NCI-H1930 (cell line): ENCODE measurements at places on chromosomes 5 and 9.

DNA sequence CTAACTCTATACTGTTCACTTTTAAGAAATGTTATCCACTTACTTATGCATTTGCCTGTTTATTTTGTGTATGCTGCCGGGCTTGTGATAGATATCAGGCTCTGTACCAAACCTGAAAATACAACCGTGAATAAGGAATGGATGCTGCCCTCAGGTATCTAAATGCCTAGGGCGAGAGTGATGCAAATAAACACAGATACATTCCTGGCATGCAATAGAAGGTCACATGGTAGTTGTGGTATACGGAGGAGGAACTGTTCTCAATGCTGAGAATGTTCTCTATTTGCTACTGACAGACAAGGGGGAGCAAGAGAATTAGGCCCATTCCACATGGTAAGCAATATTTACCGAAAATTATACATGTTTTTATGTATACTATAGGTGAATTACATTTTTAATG, 227.8 kb downstream of the ICE1 start:
- no peak for DNase-seq

GRCh38 chr5:60352992-60353599, 346.9 kb downstream of the DEPDC1B start:
- DNase-seq = no peak

DNA sequence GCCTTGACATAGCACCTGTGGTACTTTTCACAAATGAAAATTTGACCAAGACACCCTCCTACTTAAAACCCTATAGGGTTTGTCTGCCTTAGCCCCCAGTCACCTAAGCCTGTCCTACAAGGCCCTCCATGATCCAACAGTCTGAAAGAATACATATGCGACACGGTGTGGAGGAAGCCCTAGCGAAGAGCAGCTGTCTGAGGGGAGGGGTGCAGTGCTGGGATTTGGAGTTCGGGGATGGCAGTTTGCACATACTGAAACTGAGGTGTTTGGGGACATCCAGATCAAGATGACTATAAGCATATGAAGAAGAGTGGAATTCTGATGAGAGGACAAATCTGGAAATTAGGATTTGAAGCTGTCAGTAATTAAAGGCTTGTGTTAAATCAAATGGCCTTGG, 7.2 kb upstream of the MYORG start:
- no peak for DNase-seq

GRCh38 chr5:62486672-62487071, 74.1 kb downstream of the IPO11 start:
- no peak for DNase-seq

- DNase-seq = no peak
These were observed 740.2 kb upstream of the ZNF608 start for GRCh38 chr5:125486634-125487033.

- DNase-seq = no peak
These were observed 633.2 kb downstream of the DMRTA1 start for GRCh38 chr9:23079798-23080197.

- DNase-seq = no peak
These were observed 760 bp downstream of the NPR3 start for GRCh38 chr5:32711681-32712480.

DNA sequence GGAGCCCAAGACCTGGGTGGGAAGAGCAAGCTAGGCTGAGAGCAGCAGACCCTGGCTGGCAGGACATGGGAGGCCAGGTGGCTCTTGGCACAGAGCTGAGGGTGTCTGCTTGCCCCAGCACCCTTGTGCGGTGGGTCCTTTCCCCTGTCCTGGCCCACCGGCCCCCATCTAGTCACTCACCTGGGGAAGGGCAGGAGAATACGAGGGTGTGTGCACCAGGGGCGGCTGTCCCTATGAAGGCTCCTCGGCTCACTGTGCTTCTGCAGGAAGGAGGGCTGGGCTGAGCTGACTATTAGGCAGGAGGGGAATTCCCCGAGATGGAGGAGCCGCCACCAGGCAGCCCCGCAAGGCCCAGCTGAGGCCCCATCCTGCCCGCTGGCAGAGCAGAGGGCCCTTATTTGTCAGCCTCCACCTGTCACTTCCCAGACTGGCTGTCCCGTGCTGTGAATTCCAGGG, 6.1 kb upstream of the TNIP1 start:
- DNase-seq = no peak

DNA sequence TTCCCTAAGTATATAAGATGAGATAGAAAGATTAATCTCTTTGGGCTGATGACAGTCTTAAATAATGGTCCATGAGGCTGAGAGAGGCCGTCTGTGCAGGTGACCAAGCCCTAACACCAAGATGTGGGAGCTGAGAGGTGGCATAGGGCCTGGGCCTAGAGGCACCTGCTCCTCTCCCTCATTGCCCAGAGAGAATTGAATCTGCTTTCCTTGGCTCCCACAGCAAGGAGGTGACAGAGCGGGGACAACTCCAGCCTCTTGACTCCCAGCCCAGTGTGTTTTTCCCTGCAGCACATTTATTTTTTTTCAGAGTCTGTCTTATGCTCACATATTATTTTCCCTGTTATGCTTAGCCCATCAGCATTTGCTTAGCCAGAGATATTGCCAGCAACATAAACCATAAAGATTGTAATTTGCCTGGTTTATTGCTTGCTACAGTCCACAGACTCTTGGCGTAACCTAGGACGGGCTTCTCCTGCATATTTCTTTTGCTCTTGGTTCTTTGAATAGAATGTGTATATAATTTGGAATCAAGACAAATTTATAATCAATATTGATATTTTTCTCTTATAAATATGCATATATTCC, 105.6 kb downstream of the NTRK2 start:
- no peak for DNase-seq

DNA sequence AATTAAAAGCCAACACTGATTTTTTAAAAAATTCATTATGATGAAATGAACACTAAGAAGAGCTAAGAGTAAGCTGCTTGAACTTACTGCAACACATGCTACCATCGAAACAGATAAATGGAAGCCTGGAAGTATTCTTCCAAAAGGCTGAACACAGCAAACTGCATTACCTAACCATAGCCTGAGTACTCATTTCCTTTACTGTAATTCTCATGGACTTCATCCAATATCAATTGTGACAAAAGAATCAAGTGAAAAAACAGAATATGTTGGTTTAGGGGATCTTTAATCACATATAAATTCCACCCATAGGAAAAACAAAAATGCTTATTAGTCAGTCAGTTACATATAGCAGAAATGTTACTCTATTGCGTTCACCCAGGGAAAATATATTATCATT, 68.5 kb downstream of the DROSHA start:
- no peak for DNase-seq

DNA sequence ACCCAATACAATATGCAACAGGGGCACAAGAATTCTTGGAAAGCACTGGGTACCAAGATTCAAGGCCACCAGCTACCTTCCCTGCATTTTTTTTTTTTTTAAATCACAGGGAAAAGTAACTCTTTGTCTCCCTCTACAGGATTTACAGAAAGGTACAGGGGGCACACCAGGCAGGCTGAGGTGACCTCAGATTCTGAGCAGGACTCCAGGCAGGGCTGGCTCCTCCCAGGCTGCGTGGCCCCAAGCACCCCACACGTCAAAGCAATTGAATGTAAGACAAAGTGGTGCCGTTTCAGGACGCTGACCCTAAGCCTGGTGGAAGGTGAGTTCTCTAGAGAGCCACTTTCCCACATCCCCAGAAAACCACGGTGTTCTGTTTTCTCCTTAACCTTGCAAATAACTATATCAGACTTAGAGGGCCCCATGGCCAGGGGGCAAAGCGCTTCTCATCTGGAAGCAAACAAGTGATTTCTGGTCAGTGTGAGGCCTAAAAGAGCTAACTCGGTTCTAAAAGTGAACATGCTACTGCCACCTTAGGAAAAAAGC, 222.6 kb downstream of the ROR2 start:
- DNase-seq = peak; percentile 17

DNA sequence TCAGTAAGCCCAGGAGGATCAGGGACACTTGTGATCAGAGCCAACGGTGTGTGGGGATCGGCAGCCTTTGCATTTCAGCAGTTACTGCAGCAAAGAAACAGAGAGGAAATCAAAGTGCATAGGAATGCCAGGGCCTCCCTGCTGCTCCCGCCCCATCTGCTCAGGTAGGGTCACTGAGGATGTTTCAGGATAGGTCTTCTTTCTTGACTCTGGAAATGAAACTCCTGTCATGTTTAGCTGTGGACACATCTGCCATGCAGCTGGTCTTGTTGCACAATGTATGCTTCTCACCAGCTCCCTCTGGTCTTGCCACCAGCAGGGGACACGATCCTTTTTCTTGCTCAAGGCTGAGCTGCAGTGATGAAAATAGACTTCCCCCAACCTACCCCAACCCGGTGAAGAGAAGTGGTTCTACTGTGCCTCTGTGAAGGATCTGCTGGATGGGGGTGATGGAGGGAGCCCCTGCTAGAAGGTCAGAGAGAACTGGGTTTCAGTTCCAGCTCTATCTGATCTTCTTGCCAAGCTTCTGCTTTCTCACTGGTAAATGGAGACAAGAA, 185.2 kb upstream of the KLF4 start:
- DNase-seq = no peak

- no peak for DNase-seq
These were observed 14.9 kb downstream of the DNLZ start for GRCh38 chr9:136348691-136349090.

GRCh38 chr5:147963948-147964693, 57.8 kb upstream of the C5orf46 start:
- no peak for DNase-seq

- DNase-seq = no peak
These were observed 63.2 kb downstream of the CFAP90 start for GRCh38 chr5:7787770-7788169.

DNA sequence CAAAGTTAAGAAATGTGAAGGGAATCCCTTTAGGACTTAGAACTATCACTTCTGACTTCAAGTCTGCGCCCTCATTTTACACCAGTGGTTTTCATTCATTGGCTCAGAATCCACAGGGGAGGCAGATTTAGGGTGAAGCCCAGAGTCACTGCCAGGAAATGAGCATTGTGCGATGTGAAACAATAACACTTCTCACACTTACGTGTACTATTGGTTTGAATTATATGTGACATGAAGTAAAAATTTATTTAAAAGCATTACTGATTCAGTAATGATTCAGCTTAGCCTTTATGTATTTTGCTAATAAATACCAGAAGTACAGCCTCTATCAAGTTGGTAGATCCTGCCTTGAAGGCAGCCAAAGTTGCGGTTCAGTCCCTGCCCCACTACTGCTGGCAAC, 98.6 kb downstream of the PAM start:
- DNase-seq = no peak

DNA sequence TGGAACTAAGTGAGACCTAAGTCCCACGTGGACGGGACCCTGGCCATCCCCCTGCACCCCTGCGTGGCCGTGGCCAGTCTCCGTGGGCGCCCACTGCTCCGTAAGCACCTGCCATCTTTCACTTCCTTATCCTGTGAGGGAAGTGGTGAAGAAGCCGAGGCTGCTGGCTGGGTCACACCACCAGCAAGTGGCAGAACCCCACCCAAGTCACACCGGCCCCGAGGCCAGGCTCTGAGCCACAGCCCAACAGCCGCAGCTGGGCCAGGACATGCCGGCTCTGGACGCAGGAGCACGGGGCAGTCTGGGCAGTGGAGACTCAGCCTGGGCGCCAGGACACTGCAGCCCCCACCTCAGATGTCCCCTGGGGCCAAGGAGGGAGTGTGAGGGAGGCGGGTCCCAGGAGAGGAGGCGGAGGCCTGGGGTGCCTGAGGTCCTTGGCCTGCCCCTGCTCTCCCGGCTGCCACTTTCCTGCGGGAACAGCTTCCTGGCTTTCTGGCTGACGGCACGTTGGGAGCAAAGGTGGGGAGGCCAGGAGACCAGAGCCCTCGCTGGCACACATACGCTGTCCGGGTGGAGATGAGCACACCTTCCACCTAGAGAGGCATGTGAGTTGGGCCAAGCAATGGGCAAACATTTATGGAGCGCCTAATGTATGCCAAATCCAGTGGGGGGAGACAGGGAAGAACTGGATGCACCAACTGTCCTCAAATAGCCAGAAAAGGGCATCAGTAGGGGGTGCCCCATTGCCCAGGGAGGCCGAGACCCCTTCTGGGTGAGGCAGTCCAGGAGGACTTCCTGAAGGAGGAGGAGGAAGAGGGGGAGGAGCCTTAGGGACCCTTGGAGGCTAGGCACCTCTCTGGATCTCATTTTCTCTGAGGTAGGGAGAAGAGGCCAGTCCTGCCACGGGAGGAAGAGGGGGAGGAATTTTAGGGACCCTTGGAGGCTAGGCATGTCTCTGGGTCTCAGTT, 43.9 kb upstream of the EGFL7 start:
- no peak for DNase-seq

DNA sequence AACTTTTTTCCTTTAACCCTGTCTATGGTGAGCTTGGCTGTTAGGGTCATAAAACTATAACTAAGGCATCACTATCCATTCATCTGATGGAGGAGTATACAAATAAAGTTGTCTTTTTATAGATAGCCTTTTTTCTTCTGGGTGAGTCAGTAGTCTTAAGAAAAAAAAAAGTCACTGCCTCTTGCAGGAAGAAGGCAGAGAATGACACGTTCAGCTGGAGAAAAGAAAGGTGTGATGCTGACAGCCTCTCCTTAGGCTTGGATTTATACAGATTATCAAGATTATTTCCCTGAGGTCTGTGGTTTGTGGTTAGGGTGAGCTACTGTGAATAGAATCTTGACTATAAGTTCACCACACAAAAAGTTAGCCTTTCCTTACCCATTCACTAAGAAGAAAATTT, 23.0 kb downstream of the EPB41L4B start:
- no peak for DNase-seq

- DNase-seq = no peak
These were observed 595.2 kb upstream of the ARRDC3 start for GRCh38 chr5:91978221-91978882.

DNA sequence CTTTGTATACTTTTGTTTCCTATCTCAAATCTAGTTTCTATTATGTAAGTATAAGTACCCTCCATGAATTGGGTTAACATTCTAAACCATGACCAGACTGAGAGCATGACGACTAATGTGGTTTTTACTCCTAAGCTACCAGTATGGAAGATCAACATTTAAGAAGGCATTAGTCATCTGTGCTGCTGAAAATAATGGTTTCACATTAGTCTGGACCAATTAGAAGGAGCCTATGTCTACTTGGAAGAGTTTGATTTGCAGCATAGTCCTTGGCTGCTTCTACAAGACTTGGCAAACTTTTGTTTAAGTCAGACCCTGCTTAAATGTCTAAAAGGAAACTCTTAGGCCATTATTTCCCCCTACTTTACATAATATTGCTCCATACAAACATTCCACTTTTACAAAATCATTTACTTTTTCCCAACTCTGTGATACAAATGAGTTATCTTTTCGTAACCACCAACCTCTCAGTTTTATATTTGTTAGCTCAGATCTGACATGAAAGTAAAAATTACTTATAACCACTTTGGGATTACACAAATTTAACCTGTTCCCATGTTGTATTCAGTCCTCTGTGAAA, 186.7 kb downstream of the COMMD10 start:
- no peak for DNase-seq

GRCh38 chr9:112404508-112404932, 24.6 kb downstream of the HSDL2 start:
- DNase-seq = no peak

DNA sequence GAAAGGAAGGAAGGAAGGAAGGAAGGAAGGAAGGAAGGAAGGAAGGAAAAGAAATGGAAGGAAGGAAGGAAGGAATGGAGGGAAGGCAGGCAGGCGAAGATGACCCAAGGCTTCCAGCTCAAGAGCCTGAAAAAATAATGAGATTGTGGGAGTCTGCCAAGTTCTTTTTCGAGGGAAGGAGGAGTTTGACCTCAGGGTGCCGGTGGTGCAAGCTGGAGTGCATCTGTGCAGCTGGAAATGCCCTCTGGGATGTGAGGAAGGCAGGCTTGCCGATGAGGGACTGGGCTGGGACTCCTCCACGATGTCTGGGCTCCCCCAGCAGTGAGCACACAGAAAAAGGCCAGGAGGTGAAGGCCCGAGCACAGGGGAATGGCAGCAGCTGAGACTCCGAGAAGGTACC, 154.9 kb upstream of the DAPK1 start:
- DNase-seq = no peak

GRCh38 chr5:116237917-116238500, 153.2 kb downstream of the COMMD10 start:
- no peak for DNase-seq
